ENCODE measurements at places on chromosomes 3 and 15.

DNA sequence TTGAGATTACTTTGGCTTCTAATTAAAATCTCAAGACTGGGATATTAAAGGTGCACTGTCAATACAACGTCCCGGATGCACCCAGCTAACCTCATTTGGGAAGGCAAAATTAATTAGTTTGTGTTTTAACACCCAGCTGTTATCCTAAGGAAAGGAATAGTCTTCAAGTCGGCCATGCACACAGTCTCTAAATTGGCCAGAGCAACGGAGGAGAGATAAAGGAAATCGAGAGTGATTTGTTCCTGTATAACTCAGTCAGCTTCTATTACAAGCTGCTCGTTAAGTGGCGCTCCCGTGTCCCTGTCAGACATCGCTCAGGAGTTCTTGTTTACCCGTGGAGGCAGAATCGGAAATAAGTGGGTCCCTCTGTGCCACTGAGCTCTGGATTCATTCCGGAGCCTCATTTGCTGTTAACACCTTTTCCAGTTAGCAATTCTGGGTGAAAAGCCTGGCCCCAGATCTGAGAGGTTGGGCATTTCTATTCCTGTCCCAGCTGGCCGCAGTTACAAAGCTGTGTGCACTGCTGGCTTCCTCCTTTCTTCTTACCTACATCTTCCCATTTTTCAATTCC lies 63.9 kb downstream of the ST8SIA2 start:
- DNase-seq, result no peak

- DNase-seq, result no peak
Measured at GRCh38 chr3:146921693-146922092, 316.5 kb upstream of the PLSCR5 start.

DNA sequence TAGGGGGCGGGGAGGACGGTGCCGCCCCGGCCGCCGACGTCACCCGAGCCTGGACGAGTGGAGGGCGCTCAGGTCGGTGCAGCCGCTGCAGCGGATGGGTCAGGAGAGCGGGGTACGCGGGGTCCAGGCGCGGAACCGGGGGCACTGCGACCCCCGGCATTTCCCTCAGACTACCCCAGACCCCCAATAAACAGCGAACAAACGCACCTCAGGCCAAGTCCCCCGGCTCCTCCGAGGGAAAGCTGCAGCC lies 78.9 kb downstream of the IQSEC1 start:
- DNase-seq, result no peak

- DNase-seq, result no peak
Measured at GRCh38 chr15:63495343-63495742, 9.1 kb upstream of the USP3 start.

DNA sequence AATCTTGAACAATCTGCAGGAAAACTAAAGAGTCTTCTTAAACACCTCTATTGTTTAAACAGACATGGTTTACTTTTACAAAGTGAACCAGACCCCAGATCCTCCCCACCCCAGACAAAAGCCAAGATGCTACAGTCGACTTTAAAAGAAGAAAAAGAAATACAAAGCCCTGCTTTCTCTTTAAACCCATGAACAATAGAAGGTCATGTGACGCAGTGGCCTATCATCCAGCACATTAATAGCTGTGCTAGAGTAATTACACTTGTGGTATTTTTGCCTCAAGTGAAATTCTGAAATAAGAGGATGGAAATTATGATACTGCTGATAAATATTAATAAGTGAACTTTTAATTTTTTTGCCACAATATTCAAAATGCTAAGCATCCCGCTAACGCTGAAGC lies 613.4 kb downstream of the FOXP1 start:
- no peak for DNase-seq

DNA sequence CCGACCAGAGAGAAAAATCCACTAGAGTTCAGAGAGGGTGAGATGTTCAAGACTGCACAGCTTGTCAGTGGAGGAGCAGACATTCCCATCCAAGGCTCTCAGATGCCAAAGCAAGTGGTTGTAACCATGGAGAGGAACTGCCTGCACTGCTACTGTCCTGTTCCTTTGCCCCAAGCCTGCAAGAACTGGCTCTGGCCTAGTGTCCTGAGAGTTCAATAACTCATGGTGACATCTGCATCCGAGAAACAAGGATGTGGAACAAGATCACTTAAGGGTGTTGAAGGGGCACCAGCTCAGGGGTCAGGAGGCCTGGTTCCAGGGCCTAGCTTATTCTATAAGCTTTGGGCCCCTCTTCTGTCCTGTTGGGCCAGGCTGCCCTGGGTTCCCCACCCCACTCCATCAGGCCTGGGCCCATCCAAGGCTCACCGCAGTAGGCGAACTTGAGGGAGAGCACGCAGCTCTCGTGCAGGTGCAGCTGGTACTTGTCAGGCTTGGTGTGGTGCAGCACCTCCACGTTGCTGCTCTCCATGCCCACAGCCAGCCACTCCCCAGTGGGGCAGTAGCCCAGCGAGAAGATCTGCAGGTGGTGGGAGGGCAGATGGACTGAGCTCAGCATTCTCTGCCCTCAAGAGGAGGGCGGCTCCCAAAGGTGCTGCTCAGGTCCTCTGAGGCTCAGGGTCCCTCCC lies 45.6 kb downstream of the TLE3 start:
- no peak for DNase-seq

GRCh38 chr3:59258550-59259260 lies 208.9 kb upstream of the CFAP20DC start:
- DNase-seq, result no peak
